ENCODE measurements at places on chromosomes 4 and X. TPM values are rescaled to one million over a fixed set of nuclear protein-coding genes. Genes with fewer than 3 reads are reported as not detected.

SHROOM4 gene
- 38.6 TPM for polyA plus RNA-seq

DNA sequence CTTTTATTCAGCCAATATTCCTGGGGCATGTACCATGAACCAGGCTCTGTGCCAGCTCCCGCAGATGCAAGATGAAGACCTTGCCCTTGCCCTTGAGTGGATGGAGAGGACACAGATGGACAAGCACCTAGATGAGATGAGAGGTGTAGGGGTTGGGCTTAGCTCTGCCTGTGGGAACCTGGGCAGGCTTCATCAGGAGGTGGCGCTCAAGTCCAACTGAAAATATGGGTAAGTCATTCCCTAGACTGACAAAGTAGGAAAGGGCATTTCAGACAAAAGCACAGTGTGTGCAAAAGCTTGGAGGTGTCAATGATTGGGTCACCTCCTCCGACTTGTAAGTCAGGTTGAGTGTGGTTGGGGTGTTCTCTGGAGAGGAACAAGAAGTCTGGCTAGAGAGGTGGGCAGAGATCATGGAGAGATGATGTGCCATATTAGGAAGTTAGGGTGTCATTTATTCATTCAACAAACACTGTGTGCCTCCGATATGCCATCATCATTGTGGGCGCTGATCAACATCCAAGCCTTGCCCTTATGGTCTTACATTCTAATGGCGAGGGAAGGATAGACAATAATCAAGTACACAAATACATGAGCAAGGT, 64.6 kb downstream of the ANAPC4 start:
- no peaks in the 10 kb centered on the region for H3K27me3 ChIP-seq
- H3K4me1 ChIP-seq, result peaks cover 10% of the 10 kb centered on the region
- no peaks in the 10 kb centered on the region for H3K36me3 ChIP-seq
- DNase-seq, result peak; percentile 64
- H3K4me3 ChIP-seq, result no peak overlapping the region

GRCh38 chr4:48315728-48316630, 25.4 kb upstream of the SLAIN2 start:
- no peaks in the 10 kb centered on the region for H3K4me1 ChIP-seq
- DNase-seq, result peak; percentile 27
- no peaks in the 10 kb centered on the region for H3K27me3 ChIP-seq
- H3K4me3 ChIP-seq, result no peak overlapping the region
- no peaks in the 10 kb centered on the region for H3K36me3 ChIP-seq
- H3K27ac ChIP-seq, result no peak overlapping the region

MAP9 gene
- 19.8 TPM for polyA plus RNA-seq

DNA sequence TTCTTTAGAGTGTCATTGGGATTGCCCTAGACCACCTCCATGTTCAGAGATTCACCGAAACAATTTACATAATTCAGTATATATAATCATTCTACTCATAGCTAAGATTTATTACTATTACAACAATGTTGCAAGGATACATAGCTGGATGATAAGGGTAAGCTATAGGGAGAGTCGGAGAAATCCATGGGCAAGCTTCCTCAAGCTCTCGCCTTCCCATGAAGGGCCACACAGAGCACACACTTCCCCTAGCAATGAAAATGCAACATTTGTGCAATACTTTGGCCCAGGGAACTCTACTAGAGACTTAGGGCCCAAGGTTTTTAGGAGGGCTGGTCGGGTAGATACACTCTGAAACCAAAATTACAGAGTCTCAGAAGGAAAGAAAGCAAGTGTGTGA, 49.7 kb upstream of the ABCG2 start:
- no peak overlapping the region for H3K4me3 ChIP-seq
- H3K4me1 ChIP-seq, result peaks cover 4% of the 10 kb centered on the region
- no peak overlapping the region for H3K27ac ChIP-seq
- H3K27me3 ChIP-seq, result no peaks in the 10 kb centered on the region
- no peaks in the 10 kb centered on the region for H3K36me3 ChIP-seq

DNA sequence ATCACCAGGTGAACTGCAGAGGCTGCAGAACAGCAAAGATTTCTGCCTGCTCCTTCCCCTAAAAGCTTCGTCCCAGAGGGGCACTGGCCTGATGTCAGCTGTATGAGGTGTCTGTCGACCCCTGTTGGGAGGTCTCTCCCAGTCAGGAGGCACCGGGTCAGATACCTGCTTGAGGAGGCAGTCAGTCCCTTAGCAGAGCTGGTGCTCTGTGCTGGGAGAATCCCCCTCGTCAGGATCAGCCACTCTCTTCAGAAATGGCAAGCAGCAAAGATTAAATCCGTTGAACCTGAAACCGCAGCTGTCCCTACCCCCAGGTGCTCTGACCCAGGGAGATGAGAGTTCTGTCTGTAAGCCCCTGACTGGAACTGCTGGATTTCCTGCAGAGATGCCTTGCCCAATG, 1166.3 kb upstream of the ADGRL3 start:
- no peaks in the 10 kb centered on the region for H3K27me3 ChIP-seq
- no peak for DNase-seq
- no peak overlapping the region for H3K27ac ChIP-seq
- no peaks in the 10 kb centered on the region for H3K4me1 ChIP-seq

C4orf33 gene
- 19.6 TPM for polyA plus RNA-seq

BRS3 gene
- polyA plus RNA-seq, result not detected

- no peak overlapping the region for H3K27ac ChIP-seq
- H3K4me3 ChIP-seq, result no peak overlapping the region
- DNase-seq, result no peak
- H3K27me3 ChIP-seq, result peaks cover 4% of the 10 kb centered on the region
Measured at GRCh38 chrX:132833373-132833772, 125.1 kb downstream of the HS6ST2 start.

EFHC2 gene
- 5.1 TPM for polyA plus RNA-seq

GRCh38 chrX:135509885-135510284, 10.6 kb upstream of the INTS6L start:
- no peak overlapping the region for H3K4me3 ChIP-seq
- H3K36me3 ChIP-seq, result no peaks in the 10 kb centered on the region
- H3K27me3 ChIP-seq, result no peaks in the 10 kb centered on the region
- H3K4me1 ChIP-seq, result no peaks in the 10 kb centered on the region
- no peak overlapping the region for H3K27ac ChIP-seq
- DNase-seq, result no peak

All from left lung (tissue), 14 donors.